T-helper 22 cell (primary cell): ENCODE measurements at places on chromosomes 3 and 15.

- no peak for DNase-seq
These were observed 95.9 kb upstream of the TNIK start for GRCh38 chr3:171556148-171556547.

- peak; percentile 34 for DNase-seq
These were observed 2.2 kb downstream of the FOXB1 start for GRCh38 chr15:60006203-60006862.

DNA sequence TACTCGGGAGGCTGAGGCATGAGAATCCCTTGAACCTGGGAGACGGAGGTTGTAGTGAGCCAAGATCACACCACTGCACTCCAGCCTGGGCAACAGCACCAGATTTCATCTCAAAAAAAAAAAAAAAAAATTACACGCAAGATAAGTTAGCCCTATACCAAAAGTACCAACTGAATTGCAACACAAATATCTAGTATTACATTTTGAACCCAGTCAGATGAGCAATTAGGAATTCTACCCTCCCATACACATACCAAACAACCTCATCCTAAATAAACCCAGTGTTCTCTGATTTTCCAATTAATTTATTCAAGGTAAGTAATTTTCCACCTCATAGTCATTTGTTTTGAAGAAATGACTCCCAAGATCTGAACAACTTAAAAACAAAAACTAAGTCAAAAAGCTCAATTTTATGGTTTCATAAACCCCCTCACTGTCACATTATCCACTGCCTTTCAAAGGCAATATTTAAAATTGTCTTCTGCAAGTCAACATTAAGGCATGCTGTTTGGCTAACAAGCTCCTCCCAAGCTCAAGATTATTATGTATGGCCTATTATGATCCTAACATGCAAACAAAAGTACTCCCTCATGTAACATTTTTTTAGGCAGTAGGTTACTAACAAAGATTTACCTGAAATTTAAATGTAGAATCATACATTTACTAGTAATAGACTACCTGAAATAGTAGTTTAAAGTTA lies 4.5 kb downstream of the RAF1 start:
- no peak for DNase-seq

GRCh38 chr3:42667523-42668412 lies 14.3 kb downstream of the ZBTB47 start:
- DNase-seq, result no peak

DNA sequence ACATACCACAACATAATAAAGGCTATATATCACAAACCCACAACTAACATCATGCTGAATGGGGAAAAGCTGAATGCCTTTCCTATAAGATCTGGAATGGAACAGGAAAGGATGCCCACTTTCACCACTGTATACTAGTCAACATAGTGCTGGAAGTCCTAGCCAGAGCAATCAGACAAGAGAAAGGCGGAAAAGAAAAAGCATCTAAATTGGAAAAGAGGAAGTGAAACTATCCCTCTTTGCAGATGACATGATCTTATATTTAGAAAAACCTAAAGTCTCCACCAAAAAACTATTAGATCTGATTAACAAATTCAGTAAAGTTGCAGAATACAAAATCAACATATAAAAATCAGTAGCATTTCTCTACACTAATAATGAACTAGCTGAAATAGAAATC lies 14.6 kb upstream of the PIK3CA start:
- no peak for DNase-seq

GRCh38 chr3:50369012-50369670 lies 9.8 kb upstream of the TMEM115 start:
- DNase-seq, result no peak

- no peak for DNase-seq
These were observed 740.1 kb upstream of the GRM7 start for GRCh38 chr3:6120786-6121185.

DNA sequence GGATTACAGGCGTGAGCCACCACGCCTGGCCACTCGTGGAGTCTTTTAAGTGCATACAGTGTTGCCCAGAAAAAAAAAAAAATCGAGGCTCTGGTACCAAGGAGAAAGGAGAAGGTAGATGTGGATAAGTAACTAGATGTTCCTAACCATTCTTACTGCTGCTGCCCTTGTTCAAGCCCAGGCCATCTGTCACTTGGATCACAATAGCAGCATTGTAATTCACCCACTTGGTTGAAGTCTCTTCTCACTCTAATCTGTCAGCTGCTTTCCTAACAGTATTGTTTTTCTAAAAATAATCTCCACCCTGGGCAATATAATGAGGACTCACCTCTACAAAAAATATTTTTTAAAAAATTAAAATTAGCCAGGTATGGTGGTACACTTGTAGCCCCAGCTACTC lies 58.0 kb upstream of the CRTC3 start:
- DNase-seq, result no peak

DNA sequence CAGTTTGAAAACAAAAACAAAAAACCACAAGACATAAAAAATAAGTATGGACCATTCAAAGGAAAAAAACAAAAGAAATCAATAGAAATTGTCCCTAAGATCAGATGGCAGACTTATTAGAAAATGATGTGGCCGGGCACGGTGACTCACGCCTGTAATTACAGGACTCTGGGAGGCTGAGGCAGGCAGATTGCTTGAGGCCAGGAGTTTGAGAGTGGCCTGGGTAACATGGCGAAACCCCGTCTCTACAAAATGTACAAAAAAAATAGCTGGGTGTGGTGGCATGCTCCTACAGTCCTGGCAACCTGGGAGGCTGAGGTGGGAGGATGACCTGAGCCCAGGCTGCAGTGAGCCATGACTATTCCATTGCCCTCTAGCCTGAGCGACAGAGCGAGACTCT lies 16.6 kb downstream of the SPCS1 start:
- DNase-seq, result no peak

DNA sequence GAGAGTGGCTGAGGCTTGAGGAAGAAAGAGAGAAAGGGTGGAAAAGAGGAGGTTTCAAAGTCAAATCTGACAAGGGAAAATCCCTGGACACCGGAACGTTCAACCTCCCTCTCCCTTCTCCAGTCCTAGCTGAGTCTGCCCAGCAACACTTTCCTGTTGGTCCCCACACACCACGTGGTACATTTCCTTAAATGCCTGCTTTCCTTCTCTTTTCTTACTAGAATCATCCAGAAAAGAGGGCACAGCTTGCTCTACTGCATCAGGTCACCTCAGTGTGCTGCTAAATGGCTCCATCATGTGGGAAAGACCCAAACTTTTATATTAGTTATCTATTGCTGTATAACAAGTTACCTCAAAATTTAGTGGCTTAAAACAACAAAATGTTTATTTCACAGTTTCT lies 181.2 kb downstream of the NECTIN3 start:
- no peak for DNase-seq

DNA sequence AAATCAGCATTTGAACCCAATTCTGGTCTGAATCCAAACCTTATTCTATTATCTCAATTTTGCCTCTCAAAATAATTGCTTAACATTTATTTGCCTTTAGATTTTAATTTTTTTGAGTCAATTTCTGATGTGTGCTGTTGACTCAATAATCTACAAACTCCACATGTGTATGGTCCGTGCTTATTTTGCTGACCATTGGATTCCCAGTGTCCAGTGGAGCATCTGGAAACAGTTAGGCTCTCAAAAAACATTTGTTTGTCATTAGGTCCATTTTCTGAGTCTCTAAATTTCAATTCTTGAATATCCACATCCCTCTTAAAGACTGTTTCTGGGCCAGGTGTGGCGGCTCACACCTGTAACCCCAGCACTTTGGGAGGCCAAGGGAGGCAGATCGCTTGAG lies 19.2 kb upstream of the MYZAP start:
- no peak for DNase-seq

GRCh38 chr3:141876891-141877621 lies 613 bp downstream of the ATP1B3 start:
- peak; percentile 38 for DNase-seq

DNA sequence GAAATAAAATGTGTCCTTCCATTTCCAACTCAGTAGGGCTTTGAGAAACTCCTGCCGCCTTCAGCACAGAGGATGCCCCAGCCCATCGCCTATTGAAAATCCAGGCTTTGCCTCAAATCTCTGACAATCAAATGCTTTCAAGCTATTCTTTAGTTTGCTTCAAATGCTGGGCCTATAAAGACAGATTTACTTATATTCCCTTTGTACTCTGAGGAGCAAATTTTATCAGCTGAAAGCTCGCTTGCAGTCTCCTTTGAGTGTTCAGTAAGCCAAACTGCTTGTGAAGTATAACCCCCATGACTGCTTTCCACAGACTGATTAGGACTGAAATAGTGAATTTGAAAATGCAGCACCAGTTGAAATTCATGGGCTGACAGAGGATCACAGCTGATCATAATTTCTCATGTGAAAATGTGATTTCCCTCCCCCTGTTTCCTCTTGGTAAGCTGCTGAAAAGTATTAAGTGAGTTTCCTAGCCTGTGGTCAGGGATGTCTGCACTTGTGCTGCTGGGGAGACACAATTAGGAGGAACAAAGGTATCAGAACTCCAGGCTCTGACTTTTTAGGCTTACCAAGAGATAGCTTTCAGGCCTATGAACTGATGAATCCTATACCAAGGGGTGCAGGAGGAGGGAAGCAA lies 563.4 kb upstream of the TGFBR2 start:
- no peak for DNase-seq

GRCh38 chr3:182116386-182116785 lies 404.7 kb downstream of the SOX2 start:
- DNase-seq, result no peak

- DNase-seq, result no peak
These were observed 4.7 kb downstream of the EHD4 start for GRCh38 chr15:41967506-41968206.
